Stimulated activated CD4-positive, alpha-beta T cell treated with anti-CD3 and anti-CD28 coated beads, Interleukin-15, amount 100 ng/mL, for 1 hour (primary cell): ENCODE measurements at places on chromosomes 4 and X.

- DNase-seq, result no peak
These were observed 257.0 kb downstream of the DCHS2 start for GRCh38 chr4:154234576-154234975.

DNA sequence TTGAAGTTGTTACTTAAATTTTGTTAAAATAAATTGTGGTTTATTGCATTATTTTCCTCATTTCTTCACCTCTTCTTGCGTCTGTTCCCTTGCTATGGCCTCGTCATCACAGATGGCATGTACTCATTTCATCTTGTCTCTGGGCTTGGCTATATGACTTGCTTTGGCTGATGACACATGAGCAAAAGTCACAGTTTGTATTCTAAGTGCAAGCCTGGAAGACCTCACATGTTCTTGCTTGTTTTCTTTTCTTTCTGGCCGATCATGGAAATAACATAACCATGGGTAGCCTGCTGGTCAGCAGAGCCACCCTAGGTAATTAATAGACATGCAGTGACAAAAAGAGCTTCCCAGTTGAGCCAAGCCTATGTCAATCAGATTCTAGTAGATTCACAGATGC lies 527.9 kb downstream of the SPRY1 start:
- no peak for DNase-seq

GRCh38 chrX:11296051-11296450 lies 2.8 kb downstream of the AMELX start:
- no peak for DNase-seq

GRCh38 chr4:182385897-182386296 lies 142.7 kb downstream of the TENM3 start:
- no peak for DNase-seq

GRCh38 chr4:116499-116898 lies 7.8 kb upstream of the ZNF718 start:
- DNase-seq, result no peak

GRCh38 chrX:143568467-143568866 lies 51.2 kb upstream of the SPANXN3 start:
- DNase-seq, result no peak

GRCh38 chr4:176780995-176781738 lies 11.6 kb downstream of the VEGFC start:
- no peak for DNase-seq

GRCh38 chrX:108178143-108178498 lies 86.5 kb downstream of the ATG4A start:
- no peak for DNase-seq

GRCh38 chr4:108988464-108989195 lies 225.8 kb upstream of the ETNPPL start:
- DNase-seq, result no peak

GRCh38 chr4:144970597-144970996 lies 127.4 kb downstream of the ANAPC10 start:
- no peak for DNase-seq

GRCh38 chr4:86160426-86160825 lies 199.4 kb downstream of the MAPK10 start:
- no peak for DNase-seq

- no peak for DNase-seq
These were observed 63.1 kb downstream of the ANOS1 start for GRCh38 chrX:8668813-8669212.

DNA sequence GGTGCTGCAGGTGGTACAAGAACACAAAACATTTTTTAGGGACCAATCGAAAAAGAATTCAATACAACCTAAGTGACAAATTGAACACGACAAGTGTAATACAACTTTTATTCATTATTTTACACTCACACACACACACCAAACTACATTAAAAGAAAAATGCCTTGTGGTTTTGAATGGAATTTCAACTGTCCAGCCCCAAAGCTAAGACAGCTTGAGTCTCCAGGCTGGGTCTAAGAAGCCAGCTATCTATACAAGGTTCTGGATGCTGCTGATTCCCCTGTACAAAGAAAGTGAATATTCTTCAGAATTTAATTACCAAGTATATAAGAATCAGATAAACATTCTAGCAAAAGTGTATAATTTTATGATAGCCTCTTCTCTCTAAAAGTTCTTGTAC lies 118.2 kb downstream of the PPP3CA start:
- no peak for DNase-seq

GRCh38 chrX:40465735-40466551 lies 114.8 kb upstream of the ATP6AP2 start:
- DNase-seq, result no peak

GRCh38 chr4:183600189-183600685 lies 58.7 kb downstream of the RWDD4 start:
- DNase-seq, result no peak

DNA sequence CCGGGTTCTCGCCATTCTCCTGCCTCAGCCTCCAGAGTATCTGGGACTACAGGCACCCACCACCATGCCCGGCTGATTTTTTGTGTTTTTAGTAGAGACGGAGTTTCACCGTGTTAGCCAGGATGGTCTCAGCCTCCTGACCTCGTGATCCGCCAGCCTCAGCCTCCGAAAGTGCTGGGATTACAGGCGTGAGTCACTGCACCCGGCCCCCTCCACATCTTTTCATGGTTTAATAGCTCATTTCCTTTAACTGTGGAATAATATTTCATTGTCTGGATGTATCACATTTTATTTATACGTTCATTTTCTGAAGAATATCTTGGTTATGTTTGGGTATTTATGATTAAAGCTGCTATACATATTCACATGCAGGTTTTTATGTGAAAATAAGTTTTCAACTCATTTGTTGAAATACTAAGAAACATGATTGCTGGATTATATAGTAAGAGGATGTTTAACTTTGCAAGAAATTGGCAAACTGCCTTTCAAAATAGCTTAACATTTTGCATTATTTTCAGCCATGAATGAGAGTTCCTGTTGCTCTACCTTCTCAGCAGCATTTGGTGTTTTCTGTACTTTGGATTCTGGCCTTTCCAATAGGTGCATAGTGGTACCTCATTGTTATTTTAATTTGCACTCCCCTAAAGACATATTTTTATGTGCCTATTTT lies 591.9 kb downstream of the TECRL start:
- no peak for DNase-seq

DNA sequence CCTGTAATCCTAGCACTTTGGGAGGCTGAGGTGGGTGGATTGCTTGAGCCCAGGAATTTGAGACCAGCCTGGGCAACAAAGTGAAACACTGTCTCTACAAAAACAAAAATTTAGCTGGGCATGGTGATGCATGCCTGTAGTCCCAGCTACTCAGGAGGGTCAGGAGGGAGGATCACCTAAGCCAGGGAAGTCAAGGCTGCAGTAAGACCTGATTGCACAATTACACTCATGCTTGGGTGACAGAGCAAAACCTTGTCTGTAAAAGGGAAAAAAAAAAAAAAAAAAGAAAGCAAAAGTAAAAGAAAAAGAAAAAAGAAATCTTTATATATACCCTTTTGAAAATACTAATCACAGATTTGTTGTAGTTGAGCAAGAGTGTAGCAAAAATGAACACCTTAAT lies 801.0 kb upstream of the IGFBP7 start:
- DNase-seq, result no peak

- peak; percentile 30 for DNase-seq
These were observed 918 bp upstream of the FGFRL1 start for GRCh38 chr4:1010395-1011021.
